ENCODE measurements at places on chromosomes 6 and 20.

DNA sequence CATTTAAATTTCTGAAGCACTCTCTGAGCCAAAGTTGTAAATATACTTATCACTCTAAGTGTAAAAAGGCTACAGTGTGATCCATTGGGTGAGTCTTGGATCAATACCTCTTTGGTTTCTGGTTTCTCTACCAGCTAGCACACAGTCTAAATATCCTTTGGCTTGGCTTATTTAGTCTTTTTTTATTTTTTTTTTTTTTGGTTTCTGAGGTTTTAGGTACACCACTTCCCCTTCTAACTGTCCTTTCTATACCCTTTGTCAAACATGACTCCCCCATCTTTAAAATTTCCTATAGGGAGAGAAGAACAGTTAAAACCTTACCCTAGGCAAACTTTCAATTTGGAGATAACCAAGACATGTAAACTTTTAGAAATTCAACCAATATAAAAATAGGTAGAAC is 379.0 kb downstream of the PHF3 start:
- DNase-seq: no peak

DNA sequence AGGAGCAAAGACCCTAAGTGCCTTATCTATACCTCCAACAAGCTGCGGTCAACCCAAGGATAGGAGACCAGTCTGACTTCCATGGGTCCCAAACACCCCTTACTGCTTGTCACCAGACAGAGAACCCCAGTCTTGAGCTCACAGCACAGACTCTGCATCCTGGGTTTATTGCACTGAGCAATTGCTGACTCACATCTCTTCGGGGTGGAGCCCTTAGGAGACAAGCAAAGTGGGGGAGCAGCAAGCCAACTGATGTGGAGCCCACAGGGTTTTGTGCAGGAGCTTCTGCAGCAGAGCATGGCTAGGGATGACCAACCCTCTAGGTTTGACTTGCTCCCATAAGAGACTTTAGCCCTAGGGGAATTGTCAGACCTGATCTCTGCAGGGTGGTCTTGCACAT is 38.6 kb upstream of the EYS start:
- no peak for DNase-seq

DNA sequence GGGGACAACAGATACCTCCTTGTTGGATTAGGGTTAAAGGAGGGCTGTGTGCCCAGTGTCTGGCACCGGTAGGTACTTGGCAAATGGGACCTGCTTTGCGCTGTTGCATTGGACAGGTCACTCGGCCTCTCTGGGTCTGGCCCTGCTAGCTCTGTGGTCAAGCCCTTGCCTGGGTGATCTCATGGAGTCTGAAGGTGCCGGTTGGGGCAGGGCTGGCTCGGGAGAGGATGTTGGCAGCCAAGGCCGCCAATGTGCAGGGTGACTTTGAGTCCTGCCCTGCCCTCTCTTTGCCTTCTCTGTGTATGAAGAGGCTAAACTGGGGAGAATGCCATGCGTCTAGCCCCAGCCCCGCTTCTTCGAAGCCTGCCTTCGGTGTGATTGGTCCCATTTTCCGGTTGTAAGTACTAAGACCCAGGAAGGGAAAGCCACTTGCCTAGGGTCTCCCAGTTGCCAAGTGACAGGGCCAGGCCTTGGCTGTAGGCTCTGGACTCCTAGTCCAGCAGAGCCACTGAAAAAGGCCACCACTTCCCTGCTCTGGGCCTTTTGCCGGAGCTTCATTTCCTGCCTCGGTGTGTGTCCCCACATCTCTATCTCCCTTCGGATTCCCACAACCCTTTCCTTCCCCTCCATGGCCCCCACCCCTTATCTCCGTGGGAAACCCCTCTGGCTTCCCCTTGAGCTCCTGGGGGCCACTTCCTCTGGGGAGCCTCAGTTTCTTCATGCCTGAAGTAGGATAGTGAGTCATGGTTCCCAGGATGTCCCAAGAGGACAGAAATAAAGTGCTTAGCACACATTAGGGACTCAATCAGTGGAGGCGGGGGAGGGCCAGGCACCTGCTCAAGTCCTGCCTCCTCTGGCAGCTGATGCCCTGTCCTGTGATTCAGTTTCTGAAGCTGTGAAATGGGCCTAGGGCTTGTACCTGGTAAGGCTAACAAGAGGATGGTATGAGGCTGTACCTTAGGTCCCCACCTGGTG is 3.9 kb downstream of the SRC start:
- no peak for DNase-seq

- DNase-seq: peak; percentile 42
Measured at GRCh38 chr6:38012573-38012972, 193.0 kb downstream of the ZFAND3 start.

DNA sequence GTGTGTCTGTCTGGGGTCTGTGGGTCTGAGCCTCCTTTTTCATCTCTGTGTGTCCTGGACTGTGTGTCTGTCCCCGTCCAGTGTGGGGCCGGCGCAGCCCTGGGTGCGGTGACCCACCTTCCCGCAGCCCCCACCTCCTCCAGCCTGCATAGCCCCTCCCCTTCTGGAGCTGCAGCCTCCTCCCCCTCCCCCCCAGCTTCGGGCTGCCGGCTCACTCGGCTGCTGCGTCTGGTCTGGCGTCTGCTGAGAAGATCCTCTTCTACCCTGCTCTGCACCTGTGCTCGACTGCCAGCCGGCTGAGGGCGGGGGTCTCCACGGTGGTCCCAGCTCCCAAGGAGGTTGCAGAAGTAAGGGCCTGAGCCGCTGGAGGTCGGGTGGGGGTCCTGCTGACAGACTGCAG is 7.6 kb upstream of the LKAAEAR1 start:
- DNase-seq: no peak

DNA sequence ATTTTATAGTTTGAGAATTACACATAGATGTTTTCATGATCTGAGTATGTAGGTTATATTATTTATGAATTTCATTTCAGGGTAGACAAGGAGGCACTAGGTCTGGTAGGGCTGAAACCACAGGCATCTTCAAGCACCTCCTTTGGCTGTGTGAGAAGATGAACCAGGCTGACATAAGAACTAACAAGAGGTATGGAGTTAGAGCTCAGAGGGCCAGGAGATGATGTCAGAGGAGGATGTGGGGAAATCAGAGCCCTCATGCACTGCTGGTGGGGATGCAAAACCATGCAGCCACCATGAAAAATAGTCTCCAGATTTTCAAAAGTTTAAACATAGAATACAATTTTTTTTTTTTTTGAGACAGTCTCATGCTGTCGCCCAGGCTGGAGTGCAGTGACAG is 13.6 kb upstream of the RIPOR3 start:
- no peak for DNase-seq

DNA sequence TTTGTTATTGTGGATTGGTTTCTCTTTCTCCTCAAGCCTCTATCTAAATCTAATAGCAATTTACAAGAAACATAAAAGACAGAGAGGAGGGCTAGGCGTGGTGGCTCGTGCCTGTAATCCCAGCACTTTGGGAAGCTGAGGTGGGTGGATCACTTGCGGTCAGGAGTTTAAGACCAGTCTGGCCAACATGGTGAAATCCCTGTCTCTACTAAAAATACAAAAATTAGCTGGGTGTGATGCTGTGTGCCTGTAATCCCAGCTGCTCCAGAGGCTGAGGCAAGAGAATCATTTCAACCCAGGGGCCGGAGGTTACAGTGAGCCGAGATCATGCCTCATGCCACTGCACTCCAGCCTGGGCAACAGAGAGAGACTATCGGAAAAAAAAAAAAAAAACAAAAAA is 46.6 kb downstream of the SLC2A12 start:
- no peak for DNase-seq

GRCh38 chr6:152454003-152454402 is 183.2 kb downstream of the SYNE1 start:
- DNase-seq: no peak

- peak; percentile 46 for DNase-seq
Measured at GRCh38 chr6:157823001-157823527, at the start of gene SNX9. SNX9 (plus strand) TSS chr6:157823246; CDS start chr6:157823435, 189 bp downstream.

GRCh38 chr6:75333676-75334200 is 49.1 kb upstream of the TMEM30A start:
- DNase-seq: no peak

DNA sequence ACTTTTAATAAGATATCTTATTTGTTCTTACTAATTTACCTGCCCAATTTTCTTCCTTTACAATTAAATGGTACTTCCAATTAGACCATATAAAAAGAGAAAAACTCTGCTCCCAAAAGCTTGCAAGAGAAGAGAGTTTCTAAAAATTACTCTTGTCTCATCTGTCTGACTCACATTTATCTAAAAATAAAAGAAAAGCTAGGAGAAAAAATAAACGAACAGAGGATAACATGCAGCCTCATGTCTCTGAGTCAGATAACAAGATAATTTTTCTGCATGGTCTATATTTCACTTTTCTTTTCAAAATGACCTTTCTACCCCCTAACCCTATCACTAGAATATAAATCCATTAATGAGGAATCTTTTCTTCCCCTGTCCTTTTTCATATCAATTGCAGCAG is 127.2 kb upstream of the TCF21 start:
- no peak for DNase-seq

DNA sequence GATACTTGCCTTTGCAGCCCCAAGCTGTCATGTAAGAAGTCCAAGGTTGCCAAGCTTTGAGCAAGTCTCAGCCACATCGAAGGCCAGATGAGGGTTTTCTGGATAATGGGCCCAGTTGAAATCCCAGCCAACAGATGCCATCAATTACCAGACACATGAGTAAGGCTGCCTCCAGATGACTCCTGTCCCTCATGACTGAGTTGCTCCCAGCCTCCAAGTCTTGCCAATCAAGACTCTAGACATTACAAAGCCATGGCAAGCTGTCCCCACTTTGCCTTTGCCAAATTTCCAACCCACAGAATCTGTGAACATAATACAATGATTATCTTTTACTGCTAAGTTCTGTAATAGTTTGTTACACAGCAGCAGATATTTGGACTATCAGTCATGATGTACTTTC is 76.8 kb upstream of the ARMC2 start:
- DNase-seq: no peak

DNA sequence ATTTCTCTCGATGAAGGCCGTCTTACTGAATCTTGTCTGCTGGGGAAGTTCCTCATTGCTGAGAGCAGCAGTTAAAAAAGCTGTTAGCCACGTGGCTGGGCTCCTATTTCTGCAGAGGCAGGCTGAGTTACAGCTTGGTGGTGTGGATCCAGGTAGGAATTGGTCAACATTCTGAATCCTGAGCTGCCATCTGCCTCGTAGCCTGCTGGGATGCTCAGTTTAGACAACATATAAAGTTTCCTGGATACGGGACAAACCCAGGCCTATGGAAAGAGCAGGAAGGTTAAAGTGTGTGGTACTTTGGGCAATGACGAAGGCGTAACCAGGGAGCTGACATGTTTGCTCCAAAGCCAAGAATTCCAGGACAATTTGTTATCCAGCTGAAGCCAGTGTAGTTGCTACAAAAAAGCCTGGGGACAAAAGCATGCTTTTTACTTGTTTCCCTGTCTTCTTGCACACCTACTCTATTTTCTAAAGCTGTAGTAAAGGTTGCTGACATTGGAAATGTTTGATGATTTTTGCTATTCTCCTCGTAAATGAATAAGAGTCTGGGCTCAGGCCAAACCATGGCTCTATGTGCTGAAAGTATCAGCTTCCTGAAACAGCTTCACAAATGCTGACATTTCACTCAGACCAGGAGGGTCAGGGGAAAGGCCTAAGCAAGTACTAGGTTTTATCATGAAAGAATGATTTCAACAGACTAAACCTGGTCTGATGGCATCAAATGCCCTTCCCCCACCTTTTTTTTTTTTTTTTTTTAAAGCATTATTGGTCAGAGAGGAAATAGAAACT is 12.4 kb upstream of the MYLK2 start:
- DNase-seq: no peak

- no peak for DNase-seq
Measured at GRCh38 chr6:149851461-149852110, 12.6 kb downstream of the LRP11 start.

DNA sequence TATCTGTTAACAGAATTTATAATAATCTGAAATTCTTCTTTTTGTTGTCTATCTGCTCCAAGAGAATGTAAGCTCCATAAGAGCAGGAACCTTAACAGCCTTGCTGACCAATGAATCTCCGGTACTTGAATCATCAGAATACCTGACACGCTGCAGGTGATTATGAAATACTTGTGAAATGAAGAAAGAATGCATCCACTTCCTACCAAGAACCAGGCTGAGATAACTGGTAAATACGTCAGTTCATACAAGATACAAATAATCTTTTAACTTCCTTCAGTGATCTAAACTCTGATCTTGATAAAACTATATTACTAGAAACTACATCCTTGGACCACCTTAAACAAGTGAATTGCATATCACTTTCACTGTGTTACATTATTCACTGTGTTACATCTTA is 116.2 kb downstream of the MAP3K5 start:
- DNase-seq: no peak

DNA sequence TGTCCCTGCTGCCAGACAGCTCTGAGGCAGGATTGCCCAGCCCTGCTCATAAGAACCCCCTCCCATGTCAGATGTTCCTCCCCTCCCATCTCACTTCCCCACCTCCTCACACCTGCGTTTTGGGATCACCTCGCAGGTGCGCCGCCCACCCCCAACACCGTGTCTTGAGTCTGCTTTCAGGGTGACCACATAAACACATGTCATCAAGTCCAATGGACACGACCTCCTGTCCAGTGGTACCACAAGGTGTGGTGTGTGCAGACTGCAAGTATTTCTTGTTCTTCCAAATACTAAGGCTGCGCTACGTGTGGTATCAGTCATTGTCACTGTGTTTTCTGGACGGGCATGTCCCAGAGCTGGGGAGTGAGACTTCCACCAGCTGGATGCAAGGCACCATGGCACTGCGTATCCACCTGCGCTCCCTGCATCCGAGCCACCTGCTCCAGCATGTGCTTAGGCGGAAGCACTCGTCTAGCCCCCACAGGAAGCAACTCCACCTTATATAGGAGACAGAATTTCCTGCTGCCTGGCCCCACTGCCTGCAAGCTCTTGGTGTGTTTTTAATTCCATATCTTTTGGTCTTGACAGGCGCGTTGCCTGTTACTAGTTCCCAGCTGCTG is 119.7 kb upstream of the NXT1 start:
- no peak for DNase-seq

DNA sequence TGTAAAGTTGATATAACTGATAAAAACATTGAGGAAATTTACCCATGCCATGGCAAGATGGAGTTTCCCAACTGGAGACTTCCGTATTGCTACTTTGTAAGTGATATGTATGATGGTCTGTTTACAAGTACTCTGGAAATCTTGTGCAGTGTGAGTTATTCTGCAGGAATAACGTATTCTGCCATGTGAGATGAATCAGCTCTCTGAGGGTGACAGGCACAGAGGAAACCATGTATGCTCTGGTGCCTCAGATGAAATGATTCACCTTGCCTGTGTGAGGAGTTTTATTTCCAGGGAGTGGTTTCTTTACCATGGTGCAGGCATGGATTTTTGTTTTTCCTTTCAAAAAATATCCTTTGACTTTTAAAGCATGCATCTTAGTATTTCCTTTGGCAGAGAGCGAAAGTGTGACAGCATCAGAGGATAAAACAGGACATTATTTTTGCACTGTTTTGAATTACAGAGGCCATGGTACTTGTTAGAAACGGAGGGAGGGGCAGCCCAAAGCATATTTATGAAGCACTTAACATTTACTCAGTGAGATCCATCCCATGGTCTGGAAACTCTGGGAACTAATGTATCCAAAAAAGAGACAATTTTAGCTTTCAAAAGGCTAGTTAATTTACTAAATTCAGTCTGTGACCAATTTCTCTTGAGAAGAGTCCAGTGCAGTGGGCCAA is 36.0 kb upstream of the MTRF1L start:
- DNase-seq: no peak
